ENCODE measurements at places on chromosomes 13 and 19. TPM values are rescaled to one million over a fixed set of nuclear protein-coding genes. Genes with fewer than 3 reads are reported as not detected.

GRCh38 chr19:48061401-48062344, 17.8 kb upstream of the CABP5 start:
- no peak for DNase-seq

GRCh38 chr13:72104656-72105180, 237.7 kb upstream of the DACH1 start:
- no peak for DNase-seq

DNA sequence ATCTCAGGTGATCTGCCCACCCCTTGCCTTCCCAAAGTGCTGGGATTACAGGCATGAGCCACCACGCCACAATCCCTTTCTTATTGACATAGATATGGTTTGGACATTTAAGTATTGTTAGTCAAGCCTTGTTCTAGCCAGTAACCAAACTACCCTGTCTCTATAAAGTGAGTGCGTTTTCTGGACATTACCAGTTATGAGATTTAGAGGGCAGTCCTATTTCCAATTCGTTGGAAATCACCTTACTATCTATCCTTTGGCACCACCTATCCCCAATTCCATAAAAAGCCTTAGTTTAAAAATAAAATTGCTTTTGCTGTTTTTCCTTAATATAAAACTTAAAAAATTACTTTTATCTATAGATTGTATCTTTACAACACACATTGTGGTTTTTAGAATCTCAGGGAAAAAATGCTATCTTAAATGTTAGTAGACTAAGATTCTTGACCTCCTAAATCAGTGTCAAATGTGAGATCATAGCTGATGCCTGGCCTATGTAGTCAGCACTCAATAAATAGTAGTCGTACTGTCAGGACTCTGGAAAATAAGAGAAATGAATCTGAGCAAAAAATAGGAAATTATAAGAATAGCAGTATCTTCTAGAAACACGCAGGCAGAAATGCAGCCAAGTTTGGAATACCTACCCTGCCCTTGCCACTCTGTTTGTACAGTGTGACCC, 57.0 kb downstream of the NUFIP1 start:
- no peak for DNase-seq

GRCh38 chr19:55080968-55081769, 5.5 kb downstream of the EPS8L1 start:
- peak; percentile 95 for DNase-seq

GRCh38 chr19:13441810-13442512, 64.3 kb downstream of the CACNA1A start:
- peak; percentile 74 for DNase-seq

DNA sequence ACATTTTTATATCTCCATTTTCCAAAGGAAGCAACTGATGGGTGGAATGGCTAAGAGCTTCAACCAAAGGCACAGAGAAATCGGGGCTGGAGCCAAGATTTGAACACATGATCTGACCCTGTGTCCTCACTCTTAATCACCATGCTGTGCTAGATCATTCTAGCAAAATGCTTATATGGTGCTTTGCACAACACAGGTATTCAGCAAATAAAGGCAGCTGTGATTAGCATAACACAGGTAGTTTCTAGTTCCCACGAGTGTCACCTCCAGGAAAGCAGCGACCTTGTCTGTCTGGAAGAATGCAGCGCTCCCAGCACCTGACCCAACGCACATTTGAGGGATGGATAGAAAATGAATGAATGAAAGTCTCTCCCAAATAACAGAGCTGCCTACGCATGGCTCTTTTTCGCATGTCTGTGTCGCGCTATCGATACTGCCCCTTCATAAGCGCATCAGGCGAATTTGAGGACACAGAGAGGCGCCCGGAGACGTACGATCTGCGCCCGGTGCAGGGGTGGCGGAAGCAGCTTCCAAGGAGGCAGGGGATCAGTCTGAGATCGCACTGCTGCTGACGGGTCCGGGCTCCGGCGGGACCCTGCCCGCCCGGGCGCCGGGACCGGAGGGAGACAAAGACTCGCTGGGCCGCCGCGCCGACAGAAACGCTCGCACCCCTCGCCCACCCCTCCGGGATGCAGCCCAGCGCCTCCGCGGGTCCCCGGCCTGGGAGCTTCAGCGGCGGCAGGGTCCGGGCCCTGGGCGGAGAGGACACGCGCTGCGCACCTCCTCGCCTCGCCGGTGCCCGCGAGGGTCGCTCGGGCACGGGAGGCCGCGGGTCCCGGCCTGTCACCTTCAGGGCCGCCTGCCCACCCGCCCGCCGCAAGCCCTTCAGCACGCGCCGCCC, 609 bp downstream of the EPS15L1 start:
- peak; percentile 60 for DNase-seq

NKG7 gene
- 125 TPM for total RNA-seq

- DNase-seq: no peak
Observed at GRCh38 chr19:49407482-49408015, 15.7 kb downstream of the PTH2 start.

- no peak for DNase-seq
Observed at GRCh38 chr13:77530875-77531274, 4.6 kb upstream of the SCEL start.

IGSF23 gene
- not detected for total RNA-seq

DNA sequence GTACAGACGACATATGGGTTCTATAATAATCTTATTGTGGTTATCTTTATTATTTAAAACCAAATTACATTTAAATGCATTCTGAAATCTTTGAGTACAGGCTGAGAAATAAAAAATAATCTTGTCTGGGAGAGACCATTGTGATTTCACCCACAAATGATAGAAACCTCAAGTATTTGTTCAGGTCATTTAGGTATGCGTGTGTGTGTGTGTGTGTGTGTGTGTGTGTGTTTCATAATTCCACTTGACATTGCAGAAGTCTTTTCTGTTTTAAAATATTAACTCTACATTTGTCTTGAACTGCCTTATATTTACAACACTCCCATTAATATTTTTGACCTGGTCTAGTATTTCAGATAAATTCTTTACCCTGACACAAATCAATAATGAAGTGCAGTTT, 126.9 kb downstream of the SPRY2 start:
- no peak for DNase-seq

KCNK6 gene
- 9.6 TPM for total RNA-seq

GRCh38 chr13:112184261-112184660, 117.3 kb downstream of the SOX1 start:
- no peak for DNase-seq

LGALS14 gene
- 1.4 TPM for total RNA-seq

LYL1 gene
- total RNA-seq: 2.5 TPM

DNA sequence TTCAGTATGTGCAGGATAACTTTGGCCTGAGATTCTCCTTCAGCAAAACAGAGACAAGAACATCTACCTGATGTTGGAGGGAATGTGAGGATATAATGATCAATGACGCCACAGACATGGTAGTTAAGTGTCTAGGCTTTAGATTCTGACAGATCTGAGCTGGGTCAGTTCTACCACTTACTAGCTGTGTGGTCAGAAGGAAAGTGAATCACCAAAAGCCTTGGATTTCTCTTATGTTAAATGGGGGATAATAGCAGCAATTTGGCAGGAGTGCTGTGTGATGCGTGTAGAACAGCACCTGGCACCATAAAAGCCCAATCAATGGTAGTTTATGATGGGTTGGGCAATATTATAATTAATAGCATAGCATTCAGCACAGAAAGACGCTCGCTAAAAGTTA, 41.7 kb downstream of the RXFP2 start:
- DNase-seq: no peak

- no peak for DNase-seq
Observed at GRCh38 chr19:7781157-7781556, 18.1 kb downstream of the CLEC4M start.

ZNF557 gene
- total RNA-seq: 9.6 TPM

SYCN gene
- not detected for total RNA-seq

- no peak for DNase-seq
Observed at GRCh38 chr19:5287066-5287465, 53.5 kb downstream of the PTPRS start.

MBD3L2 gene
- not detected for total RNA-seq

SIGLEC8 gene
- total RNA-seq: not detected
